ENCODE measurements at places on chromosomes 1 and 21. TPM values are rescaled to one million over a fixed set of nuclear protein-coding genes. Genes with fewer than 3 reads are reported as not detected.

THEM5 gene
- not detected for polyA plus RNA-seq

CPLANE2 gene
- 4.0 TPM for polyA plus RNA-seq

HSF2BP gene
- 0.70 TPM for polyA plus RNA-seq

EBNA1BP2 gene
- polyA plus RNA-seq, result 81.5 TPM

TDRD10 gene
- not detected for polyA plus RNA-seq

KLF17 gene
- 0.20 TPM for polyA plus RNA-seq

ELAPOR1 gene
- 0.76 TPM for polyA plus RNA-seq

TIAM1 gene
- polyA plus RNA-seq, result 0.94 TPM

ELF3 gene
- 0.12 TPM for polyA plus RNA-seq

CFHR1 gene
- 0.12 TPM for polyA plus RNA-seq
